ENCODE measurements at places on chromosomes 12 and 14. TPM values are rescaled to one million over a fixed set of nuclear protein-coding genes. Genes with fewer than 3 reads are reported as not detected.

SERPINA10 gene
- total RNA-seq = not detected

EML5 gene
- 0.75 TPM for total RNA-seq

ART4 gene
- total RNA-seq = 25.9 TPM

CD69 gene
- 2.6 TPM for total RNA-seq

TCTN2 gene
- 4.6 TPM for total RNA-seq

Measured in right atrium auricular region (tissue), 2 donors.